ENCODE measurements at places on chromosomes 5 and 9. TPM values are rescaled to one million over a fixed set of nuclear protein-coding genes. Genes with fewer than 3 reads are reported as not detected.

DNA sequence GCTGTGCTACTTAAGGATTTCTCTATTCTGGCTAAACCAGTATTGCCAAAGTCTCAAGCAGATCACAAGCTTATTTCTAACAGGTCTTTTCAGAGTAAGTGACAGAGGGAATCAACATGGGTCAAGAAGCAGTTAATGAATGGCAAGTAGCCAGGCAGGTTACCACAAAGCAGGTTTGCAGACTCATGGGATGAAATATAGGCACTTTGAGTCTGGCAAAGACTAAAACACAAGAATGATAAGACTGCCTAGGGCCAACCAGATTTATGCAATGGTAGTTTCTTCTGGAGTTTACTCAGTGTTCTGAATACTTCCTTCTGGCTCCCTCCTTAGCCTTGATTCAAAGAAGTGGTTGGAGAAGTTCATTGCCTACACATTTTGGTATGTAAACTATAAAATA is 3.6 kb downstream of the HMGCS1 start:
- no peak for DNase-seq

GRCh38 chr5:59684388-59685190 is 208.9 kb downstream of the PDE4D start:
- no peak for DNase-seq

GRCh38 chr5:17157916-17158529 is 59.4 kb upstream of the BASP1 start:
- DNase-seq = no peak

DNA sequence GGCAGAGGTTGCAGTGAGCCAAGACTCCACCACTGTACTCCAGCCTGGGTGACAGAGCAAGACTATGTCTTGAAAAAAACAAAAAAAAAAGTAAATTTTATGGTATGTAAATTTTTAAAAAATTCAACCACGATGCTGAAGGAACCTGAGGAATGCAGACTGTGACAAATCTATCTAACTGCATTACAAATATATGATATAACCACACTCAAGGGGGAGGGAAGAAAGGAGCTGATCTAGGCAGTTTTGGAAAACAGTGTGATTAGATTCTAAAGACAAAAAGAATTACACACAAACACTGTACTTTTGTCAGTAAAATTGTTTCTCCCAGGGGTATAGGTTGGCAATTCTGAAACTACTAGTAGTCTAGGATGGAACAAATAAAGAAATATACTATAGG is 17.0 kb downstream of the LARS1 start:
- DNase-seq = no peak

DNA sequence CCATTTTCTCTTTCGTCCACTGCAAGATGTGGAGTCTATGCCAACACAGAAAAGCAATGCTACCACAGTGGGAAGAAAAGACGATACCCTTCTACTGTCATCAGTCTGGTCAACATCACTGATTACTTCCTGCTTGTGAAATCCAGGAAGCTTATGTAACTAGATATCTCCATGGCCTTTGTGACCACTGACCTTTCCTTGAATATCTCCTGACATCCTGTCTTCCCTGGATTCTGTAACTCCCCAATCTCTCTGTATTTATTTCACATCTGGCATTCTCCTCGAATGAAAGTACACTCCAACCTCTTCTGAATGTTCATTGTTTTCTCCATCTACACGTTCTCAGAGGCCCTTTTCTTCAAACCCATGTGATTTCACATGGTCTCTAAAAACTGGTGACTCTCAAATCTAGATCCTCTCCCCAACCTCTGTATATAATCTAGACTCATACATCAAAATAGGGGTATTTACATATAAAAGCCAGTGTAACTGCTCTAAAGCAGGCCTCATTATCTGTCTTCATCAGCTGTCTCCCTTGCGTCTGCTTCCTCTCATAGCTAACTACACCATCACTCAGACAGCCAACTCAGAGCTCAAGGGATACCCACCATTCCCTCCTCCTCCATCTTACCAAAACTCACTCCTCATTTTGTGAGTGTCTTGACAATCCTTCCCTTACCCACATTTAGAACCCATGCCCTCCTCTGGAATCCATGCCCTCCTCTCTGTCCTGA is 156.8 kb downstream of the SEMA5A start:
- DNase-seq = no peak

Gene ENTR1
- polyA plus RNA-seq = 60.0 TPM

Gene PCDHA9
- polyA plus RNA-seq = not detected

Gene PTGES
- polyA plus RNA-seq = 0.84 TPM

Gene PCDHGB3
- polyA plus RNA-seq = not detected
